ENCODE measurements at places on chromosomes 7 and 10. TPM values are rescaled to one million over a fixed set of nuclear protein-coding genes. Genes with fewer than 3 reads are reported as not detected.

FLNC gene
- 1,054 TPM for polyA plus RNA-seq

PPP1R3A gene
- 6.6 TPM for polyA plus RNA-seq

PNLIPRP1 gene
- polyA plus RNA-seq = not detected

CNPY1 gene
- polyA plus RNA-seq = not detected

PTPRZ1 gene
- 0.29 TPM for polyA plus RNA-seq

NPFFR1 gene
- not detected for polyA plus RNA-seq

LOXL4 gene
- polyA plus RNA-seq = 5.6 TPM

TFR2 gene
- 0.29 TPM for polyA plus RNA-seq

TMEM176A gene
- polyA plus RNA-seq = 19.2 TPM

RBP3 gene
- not detected for polyA plus RNA-seq

RAB19 gene
- polyA plus RNA-seq = not detected

SEMA3E gene
- polyA plus RNA-seq = under 0.01 TPM

CCDC3 gene
- polyA plus RNA-seq = 5.5 TPM

NPSR1 gene
- not detected for polyA plus RNA-seq

SNCG gene
- polyA plus RNA-seq = 68.0 TPM

MYOF gene
- polyA plus RNA-seq = 32.4 TPM

DNTT gene
- polyA plus RNA-seq = not detected

MSS51 gene
- 0.90 TPM for polyA plus RNA-seq

ABCA13 gene
- 0.01 TPM for polyA plus RNA-seq

WEE2 gene
- not detected for polyA plus RNA-seq

GSTO1 gene
- 570 TPM for polyA plus RNA-seq

TMEM196 gene
- polyA plus RNA-seq = not detected
